ENCODE measurements at places on chromosomes 7 and 10.
A peak's percentile ranks its signal among the peaks of the same experiment; 100 is the strongest.

GRCh38 chr7:44958645-44959344 lies 20.0 kb downstream of the MYO1G start:
- no peak for DNase-seq

DNA sequence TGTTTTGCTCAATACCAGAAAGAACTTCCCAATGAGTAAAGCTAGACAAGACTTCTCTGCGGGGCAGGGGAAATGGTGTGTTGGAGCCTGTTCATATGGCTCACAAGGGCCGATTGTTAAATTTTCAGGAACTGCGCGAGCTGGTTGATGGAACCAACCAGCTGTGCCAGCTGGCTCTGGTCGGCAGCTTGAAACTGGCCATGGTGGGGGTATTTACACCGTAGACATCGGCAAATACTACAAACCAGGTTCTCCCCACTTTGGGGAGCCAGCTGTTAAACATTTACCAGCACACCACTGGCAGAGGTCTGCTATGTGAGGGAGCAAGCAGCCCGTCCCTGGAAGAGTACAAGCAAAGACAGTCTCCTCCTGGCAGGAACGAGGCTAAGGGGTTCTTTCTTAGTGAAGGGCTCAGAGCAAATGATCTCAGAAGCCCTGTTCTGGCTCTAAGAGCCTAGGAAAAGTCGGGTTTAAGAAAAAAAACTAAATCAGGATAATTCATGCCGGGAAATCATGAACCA lies 8.8 kb upstream of the ZMIZ1 start:
- peak; percentile 46 for DNase-seq

DNA sequence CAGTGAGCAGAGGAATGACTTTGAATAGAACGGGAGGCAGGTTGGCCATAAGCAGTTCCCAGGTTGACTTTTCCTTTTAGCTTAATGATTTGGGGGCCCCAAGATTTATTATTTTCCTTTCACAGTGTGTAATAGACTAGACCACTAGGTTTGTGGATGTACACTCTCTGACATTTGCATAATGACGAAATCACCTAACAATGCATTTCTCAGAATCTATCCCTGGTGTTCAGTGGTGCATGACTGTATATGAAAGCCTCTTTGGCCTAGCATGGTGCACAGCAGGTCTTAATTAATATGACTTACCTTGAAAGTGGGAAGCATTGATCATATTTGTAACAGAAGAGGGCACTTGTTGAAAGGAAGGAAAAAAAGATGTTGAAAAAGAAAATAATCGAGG lies 761.9 kb downstream of the TYW1 start:
- DNase-seq = no peak

- no peak for DNase-seq
Observed at GRCh38 chr7:12827920-12828319, 140.5 kb downstream of the ARL4A start.

Measured in inflammatory macrophage treated with lipopolysaccharide for 1 hour (primary cell).